ENCODE measurements at places on chromosomes 3 and 15.

DNA sequence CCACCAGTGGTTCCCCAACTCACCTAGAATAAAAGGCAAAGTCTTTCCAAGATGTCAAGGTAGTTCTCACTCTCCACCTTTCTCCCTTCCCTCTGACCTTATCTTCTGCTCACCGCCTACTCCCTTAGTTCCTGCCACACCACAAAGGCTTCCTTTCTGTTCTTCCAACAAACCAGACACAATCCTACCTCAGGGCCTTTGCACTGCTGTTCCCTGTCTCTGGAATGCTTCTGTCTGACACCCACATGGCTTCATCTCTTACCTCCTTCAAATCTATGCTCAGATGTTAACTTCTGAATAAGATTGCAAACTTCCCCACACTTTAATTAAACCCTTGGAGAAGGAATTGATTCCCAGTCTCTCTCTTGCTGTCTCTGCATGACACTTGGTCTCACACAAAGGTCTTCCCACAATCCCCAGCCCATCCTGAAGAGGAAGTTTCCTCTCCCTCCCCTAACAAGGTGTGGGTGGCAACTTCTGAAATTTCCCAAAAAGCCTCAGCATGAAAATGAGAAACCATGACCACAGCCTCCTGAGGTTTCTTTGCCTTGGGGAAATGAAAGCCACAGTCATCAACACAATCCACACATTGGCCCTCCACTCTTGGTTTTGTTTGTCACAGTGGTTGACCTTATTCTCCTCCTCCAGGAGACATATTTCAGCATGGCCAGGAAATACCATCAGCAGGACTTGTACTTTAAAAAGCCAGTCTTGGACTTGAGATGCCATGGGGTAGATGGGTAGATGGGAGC is 3.0 kb upstream of the RYK start:
- no peak for DNase-seq

DNA sequence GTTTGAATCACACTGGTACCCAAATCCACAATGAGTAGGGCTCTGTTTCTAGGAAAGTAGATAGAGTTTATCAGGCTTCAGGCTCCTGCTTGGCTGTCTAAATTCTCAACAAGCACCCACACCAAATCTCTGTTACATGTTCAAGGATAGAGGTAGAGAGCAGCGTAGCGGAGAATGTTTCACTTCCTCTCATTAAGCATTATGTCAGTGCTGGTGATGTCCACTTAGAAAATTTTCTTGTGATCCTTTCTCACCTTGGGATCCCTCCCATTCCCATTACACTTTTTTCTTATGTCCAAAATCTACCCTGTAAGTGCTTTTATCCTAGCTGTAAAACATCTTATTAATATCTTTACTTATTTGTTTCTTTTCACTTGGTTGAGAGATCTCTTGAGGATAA is 34.7 kb upstream of the GCSAM start:
- no peak for DNase-seq

DNA sequence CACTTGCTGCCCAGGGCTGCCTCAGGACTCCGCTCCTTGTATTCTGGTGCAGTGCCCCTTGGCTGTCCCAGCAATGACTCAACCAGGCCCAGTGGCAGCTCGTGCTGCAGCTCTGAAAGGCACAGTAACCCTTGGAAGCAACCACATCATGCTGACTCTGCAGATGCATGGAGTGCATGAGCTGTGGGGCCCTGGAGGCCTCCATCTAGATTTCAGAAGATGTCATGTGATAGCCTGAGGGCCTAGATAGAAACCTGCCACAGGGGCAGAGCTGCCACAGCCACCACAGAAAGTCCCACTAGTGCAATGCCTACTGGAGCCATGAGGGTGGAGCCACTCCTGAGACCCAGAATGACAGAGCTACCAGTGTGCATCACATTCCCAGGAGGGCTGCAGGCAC is 117.1 kb upstream of the SMAD3 start:
- no peak for DNase-seq

DNA sequence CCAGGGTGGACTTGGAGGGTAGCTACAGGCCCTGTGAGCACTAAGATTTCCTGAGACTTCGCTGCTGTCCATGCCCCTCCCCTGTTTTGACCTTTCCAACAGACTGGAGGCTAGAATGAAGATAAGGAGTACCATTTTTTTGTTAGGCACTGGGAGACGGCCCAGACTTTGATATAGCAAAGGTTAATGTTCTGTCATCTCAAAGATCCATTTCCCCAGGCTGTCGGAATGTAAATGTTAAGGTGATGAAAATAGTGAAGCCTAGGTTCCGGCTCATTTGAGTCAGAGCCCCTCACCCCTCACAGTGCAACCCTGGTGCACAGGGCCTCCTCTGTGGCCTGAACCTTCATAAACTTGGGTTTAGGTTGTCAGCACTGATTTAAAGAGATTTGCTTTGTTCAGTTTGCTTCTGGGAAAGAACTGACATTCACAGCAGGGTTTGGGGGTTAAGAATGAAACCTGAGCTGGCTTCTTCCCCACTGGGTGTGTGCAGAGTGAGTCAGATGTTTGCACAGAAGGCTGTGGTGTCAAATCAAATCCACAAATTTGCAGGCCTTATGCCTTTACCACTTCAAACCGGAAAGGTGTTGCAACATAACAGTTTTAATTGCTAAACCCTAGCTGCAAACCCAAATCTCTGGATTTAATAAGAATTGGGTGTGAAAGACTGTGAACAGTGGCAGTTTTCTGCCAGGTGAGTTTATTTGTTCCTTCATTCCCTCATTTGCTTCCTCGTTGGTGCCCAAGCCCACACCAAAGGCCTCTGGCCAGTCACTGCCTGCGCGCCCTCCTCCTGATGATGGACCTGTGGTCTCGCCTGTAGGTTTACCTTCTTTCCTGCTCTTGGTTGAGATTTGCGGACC is 20.6 kb upstream of the KCTD6 start:
- DNase-seq, result no peak

- DNase-seq, result no peak
Observed at GRCh38 chr3:170864525-170865208, 5.3 kb downstream of the RPL22L1 start.

DNA sequence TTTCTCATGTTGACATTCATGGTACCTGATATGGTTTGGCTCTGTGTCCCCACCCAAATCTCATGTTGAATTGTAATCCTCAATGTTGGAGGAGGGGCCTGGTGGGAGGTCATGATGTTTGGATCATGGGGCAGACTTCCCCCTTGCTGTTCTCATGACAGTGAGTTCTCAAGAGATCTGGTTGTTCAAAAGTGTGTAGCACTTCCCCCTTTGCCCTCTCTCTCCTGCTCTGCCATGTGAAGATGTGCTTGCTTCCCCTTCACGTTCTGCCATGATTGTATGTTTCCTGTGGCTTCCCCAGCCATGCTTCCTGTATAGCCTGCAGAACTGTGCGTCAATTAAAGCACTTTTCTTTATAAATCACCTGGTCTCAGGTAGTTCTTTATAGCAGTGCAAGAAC is 3.3 kb upstream of the UBL7 start:
- no peak for DNase-seq

GRCh38 chr3:9291821-9292410 is 42.5 kb upstream of the SRGAP3 start:
- DNase-seq, result no peak

DNA sequence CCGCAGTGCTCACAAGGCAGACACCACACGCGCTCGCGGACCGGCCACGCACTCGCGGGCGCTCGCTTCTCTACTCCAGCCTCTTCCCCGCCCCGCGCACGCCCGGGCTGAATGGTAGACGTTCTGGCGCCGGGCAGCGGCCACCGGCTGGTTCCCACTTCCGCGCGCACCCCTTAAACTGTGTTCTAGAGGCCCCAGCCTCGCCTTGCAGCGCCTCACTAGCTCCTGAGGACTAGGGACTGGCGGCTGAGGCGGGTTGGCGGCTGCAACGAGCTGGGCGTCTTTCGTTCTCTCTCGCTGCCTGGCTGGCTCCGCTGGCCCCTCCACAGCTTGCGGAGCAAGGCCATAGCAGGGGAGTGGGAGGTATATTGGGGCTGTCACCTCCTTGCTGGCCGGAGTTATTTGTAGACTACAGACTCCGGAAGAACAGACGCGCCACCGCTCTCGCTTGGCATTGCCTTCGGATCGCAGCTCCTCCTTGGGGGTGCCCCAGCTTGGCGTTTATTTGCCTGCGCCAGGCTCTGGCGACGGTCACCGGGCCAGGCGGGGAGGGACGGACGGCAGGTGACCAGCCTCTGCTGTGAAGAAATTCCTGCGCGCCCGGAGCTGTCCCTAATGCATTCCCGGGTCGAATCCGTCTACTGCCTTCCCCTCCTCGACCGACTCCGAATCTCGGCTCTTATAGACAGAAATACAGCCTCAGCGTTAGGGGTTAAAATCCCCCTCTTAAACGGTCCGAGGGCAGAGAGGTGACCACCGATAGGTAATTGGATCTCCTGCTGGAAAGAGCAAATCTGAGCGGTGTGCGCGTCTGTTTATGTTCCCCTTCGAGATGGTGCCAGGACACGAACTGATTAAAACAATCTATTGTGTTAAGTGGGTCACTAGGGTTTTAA is 1.3 kb downstream of the GREM1 start:
- DNase-seq, result no peak

GRCh38 chr3:46312991-46313390 is 40.9 kb upstream of the CCR2 start:
- DNase-seq, result no peak

- no peak for DNase-seq
Observed at GRCh38 chr15:39834256-39834655, 51.6 kb upstream of the FSIP1 start.

DNA sequence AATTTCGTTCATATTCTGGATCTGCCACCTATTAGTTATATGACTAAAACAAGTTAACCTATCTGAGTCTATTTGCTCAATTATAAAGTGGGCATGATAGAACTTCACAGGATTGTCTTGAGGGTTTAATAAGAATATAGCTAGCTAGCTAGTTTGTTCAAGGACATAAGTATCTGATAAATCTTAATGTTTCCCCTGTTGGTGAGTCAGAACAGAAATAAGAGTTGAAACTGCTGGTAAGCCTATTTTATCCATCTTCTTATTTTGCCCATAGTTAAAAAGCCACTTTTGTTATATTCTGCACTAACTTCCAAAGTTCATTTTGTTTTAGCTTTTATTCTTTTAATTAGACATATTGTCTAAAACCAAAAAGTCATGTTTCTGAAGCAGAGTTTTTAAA is 9.4 kb downstream of the SELENOT start:
- DNase-seq, result no peak

GRCh38 chr3:106086636-106087035 is 217.8 kb upstream of the CBLB start:
- DNase-seq, result no peak

- DNase-seq, result no peak
Observed at GRCh38 chr3:56864090-56864489, 62.3 kb upstream of the ARHGEF3 start.
